ENCODE measurements at places on chromosomes 3 and 15. TPM values are rescaled to one million over a fixed set of nuclear protein-coding genes. Genes with fewer than 3 reads are reported as not detected.
A peak's percentile ranks its signal among the peaks of the same experiment; 100 is the strongest.

DNA sequence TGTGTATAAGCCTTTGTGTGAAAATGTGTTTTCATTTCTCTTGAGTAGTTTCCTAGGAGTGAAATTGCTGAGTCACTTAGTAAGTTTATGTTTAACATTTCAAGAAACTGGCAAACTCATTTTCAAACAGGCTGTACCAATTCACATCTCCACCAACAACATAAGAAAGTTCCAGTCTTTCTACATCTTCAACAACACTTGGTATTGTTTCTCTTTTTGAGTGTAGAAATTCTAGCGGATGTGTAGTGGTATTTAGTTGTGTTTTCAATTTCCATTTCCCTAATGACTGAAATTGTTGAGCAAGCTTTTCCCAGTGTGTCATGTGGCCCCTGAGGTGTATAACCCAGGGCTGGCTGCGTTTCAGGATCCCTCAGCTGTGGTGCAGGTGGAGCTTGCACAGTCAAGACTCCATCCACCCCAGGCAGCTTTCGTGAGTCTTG, 258.5 kb downstream of the PDCD6IP start:
- DNase-seq: peak; percentile 49

DNA sequence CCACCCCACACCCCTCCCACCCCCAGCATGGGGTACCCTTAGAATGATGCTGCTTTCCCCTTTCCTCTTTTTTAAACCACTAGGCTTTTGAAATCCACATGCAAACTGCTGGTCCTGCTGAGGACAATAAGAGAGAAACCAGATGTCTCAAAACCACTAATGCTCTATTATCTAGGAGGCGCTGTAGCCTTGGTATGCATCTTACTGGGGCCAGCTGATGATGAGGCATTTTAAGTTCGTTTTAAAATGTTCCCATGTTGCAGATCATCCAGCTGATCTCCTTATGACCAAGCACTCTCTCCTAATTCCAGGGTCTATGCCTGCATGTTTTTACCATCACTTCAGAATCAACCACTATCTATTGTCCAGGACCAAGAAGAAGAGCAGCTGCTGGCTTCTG, 1.3 kb downstream of the NME9 start:
- peak; percentile 12 for DNase-seq

GRCh38 chr3:190041333-190042041, 79.2 kb downstream of the P3H2 start:
- peak; percentile 69 for DNase-seq

DNA sequence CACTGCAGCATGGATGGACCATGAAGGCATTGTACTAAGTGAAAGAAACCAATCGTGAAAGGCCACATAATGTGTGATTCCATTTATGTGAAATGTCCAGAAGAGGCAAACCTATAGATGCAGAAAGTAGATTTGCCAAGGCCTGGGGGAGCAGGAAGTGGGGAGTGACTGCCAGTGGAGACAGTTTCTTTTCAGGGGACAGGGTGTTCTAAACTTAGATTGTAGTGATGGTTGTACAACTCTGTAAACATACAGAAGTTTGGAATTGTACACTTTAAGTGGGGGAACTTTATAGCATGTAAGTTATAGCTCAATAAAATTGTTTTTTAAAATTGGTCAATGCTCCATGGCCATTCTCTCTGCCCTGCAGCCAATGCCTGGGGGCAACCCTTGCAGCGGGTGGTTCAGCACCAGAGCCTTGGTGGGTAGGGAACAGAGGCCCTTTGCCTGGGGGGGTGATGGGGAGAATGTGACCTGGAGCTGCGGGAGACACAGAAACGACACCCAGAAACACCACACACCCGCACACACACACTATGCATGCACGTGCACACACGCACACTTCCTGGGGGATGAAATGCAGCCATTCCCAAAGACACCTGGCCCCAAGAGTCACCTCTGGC, 43.1 kb downstream of the DNAJB8 start:
- no peak for DNase-seq

DNA sequence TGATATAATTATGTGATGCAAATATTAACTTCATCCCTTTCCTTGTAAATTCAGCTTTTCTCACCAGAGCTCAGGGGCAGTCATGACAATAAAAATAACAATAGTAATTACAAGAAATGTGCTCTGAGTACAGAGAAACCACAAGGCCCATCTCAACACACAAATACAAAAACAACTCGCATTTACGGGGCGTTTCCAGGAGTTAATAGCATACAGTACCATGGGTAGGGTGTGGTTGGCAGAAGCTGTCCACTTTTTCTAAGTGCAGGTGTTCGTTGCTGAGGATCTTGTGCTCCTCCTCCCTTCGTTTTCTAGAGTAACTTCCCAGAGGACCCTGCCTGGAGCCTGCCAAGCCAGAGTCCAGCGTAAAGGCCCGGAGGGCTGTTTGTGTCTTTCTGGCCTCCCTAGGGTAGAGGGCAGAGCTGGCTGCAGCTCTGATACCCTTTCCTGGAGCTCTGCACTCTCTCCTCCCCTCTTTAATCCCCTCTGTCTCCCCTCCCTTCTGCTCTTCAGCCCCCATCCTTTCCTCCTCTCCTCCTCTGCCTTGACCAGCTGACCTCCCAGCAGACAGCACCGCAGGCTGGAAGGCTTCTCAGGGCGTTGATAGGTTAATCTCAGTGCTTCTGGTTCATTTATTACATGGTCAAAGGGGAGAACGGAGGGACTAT, 11.4 kb downstream of the SEMA3G start:
- DNase-seq: no peak

GRCh38 chr15:63223463-63223862, 34.1 kb downstream of the RAB8B start:
- no peak for DNase-seq

DNA sequence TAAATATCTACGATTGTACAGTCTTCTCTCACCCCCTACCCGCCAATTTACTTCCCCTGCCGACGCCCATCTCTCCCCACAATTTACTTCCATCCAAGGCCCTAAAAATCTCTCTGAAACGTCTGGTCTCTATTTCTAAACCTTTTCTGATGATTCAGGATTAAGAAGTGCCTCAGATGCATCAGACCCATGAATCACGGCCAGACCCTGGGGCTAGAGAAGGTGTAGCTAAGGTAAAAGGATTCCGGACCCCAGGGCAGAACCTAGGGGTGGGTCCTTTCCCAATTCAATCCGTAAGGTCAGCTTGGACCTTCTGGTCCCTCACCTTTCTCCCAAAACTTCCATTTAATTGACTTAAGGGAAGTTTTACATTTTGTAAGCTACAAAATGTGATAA, 46.4 kb downstream of the LRIG1 start:
- DNase-seq: no peak

The ST3GAL6 gene
- total RNA-seq: 1.4 TPM

The ARNT2 gene
- 14.7 TPM for total RNA-seq

The FRMD4B gene
- 0.28 TPM for total RNA-seq

The TNFSF10 gene
- total RNA-seq: 1.3 TPM

The TAGLN3 gene
- total RNA-seq: 3.2 TPM
